ENCODE measurements at places on chromosomes 7 and 10.

DNA sequence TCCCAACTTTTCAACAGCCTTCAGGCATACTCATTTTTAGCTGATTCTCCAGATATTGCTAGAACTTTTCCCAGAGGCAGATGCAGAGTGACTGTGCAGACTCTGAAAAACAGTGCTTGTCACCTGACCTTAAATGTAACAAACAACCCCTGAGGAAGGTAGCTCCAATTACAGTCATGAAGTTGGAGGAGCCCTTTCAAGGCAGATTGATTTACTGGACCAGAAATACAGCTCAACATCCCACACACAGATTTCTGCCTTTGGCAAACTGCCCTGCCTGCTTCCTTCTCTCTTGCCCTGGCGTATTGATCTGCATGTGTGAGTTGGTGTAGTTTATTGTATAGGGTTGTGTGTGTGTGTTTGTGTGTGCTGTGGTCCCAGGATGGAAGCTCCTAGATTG lies 38.5 kb downstream of the PYROXD2 start:
- no peak for DNase-seq

GRCh38 chr7:54817152-54817551 lies 58.1 kb upstream of the SEC61G start:
- no peak for DNase-seq

GRCh38 chr10:110503528-110504110 lies 5.9 kb downstream of the DUSP5 start:
- DNase-seq: no peak

DNA sequence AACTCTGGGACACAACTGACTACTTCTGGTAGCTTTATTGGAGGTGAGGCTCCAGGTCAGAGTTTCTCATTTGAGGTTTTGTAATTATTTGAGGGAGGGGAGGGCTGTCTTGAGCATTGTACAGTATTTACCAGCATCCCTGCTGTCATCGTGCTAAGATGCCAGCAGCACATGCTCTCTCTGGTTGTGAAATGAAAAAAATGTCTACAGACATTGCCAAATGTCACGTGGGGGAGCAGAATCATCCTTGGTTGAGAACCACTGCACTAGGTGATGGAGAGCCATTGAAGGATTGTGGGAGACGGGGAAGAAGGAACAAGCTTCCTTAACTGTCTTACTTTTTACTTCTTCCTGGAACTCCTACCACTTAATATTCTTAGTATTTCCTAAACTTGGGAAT lies 5.0 kb downstream of the SEPTIN7 start:
- DNase-seq: no peak

- DNase-seq: peak; percentile 87
Observed at GRCh38 chr7:150972023-150972468, 6.1 kb downstream of the KCNH2 start.

GRCh38 chr7:148954766-148955165 lies 70.7 kb upstream of the EZH2 start:
- DNase-seq: no peak

GRCh38 chr10:99945263-99945662 lies 64.5 kb downstream of the DNMBP start:
- DNase-seq: no peak

- DNase-seq: no peak
Observed at GRCh38 chr7:16695621-16696237, 49.7 kb downstream of the BZW2 start.

- DNase-seq: no peak
Observed at GRCh38 chr10:5447611-5448071, 35.3 kb downstream of the NET1 start.

- DNase-seq: no peak
Observed at GRCh38 chr10:100628061-100628460, 92.3 kb downstream of the HIF1AN start.

DNA sequence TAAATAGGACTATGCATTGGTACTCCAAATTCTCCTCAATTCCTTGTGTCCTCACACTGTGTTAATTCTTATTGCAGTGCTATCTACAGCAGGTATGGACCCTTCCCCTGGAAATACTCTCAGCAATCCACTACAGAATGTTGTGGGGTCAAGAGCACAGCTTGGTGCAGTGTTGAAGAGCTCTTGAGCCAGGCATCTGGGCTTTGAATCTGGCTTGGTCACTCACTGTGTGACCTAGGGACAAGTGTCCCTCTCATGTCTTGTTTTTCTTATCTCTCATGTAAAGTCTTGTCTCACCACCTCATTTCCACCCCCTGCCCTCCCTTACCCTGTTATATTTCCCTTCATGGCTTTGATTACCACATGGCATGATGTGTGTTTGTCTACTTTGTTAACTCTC lies 159.4 kb downstream of the RNLS start:
- DNase-seq: no peak

DNA sequence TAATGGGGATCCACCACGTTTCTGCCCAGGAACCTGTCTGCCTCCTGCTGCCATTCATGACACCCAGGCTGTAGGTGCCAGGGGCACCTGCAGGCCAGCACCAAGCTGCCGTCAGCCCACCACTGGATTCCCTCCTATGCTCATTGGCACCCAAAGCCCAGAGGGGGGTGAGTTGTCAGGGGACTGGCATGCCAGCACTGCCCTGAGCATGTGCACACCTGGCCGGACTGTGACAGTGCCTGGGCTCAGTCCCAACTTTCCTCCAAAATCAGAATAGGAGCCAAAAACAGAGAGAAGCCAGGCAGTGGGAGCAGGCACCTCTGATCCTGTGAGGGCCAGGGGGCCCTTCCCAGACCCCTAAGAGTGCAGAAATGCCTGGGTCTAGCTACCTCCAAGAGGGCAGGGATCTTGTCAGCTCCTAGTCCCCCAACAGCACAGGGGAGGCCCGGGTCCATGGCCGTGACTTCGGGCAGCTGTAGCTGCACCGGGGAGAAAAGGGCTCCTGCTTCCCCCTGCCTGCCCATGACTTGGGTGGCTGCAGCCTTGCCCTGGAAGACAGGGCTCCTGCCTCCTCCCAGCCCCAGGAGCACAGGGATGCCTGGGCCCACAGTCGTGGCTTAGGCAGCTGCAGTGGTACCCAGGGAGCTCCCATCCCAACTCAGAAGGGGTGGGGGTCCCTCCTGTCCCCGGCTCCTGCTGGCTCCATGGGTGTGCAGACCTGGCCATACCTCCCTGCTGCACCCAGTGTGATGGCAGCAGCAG lies 249.8 kb upstream of the DKK1 start:
- peak; percentile 31 for DNase-seq

GRCh38 chr7:83684928-83685327 lies 36.0 kb upstream of the SEMA3E start:
- DNase-seq: no peak

- DNase-seq: no peak
Observed at GRCh38 chr7:584122-584465, 64.4 kb upstream of the PDGFA start.

GRCh38 chr10:121774404-121774803 lies 153.4 kb downstream of the ATE1 start:
- no peak for DNase-seq

DNA sequence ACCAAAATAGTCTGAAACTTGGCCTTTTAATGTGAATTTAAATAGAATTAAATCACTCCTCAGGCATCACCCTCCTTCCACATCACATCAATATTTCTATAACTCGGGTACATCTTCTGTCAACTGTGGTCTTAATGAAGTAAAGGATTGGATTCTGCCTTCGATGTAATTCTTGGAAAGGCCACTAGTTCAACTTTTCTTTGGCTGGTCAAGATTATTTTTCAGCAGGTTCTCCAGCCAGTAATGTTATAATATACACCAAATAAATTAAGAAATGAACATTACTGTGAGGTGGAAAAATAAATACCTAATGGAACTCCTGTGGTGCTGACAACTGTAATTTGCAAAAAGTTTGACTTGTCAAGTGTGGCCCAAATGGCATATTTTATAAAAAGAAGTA lies 9.7 kb upstream of the SLC16A9 start:
- DNase-seq: no peak

GRCh38 chr10:49109669-49110340 lies 5.5 kb downstream of the VSTM4 start:
- DNase-seq: peak; percentile 86

GRCh38 chr7:106012935-106013439 lies 49.9 kb downstream of the CDHR3 start:
- no peak for DNase-seq

DNA sequence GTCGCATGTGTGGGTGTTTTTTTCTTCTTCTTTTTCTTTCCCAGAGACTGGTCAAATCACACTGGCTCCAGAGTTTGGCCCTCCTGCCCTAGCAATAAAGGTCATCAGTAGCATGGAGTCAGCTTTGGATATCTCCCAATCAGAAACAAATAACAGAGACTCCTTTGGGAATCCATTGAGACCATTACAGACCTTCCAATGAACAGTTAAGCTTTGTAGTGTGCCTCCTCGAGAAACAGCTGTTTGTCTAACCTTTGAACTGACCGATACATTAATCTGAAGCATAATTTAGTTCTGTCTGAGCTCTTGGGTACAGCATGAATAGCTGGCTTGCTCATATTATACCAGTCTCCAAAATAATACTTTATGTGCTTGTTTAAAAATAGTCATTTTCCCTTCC lies 1103.2 kb downstream of the GATA3 start:
- DNase-seq: no peak

GRCh38 chr7:18208921-18209320 lies 181.3 kb upstream of the PRPS1L1 start:
- DNase-seq: no peak

GRCh38 chr10:84241185-84241790 lies at the start of gene LRIT1:
Gene LRIT1 (minus strand): TSS chr10:84241546. CDS start chr10:84241439, 107 bp downstream.
- DNase-seq: no peak

- DNase-seq: no peak
Observed at GRCh38 chr10:131475803-131476202, 164.3 kb upstream of the TCERG1L start.

- no peak for DNase-seq
Observed at GRCh38 chr10:86992456-86992855, 24.2 kb downstream of the ADIRF start.

DNA sequence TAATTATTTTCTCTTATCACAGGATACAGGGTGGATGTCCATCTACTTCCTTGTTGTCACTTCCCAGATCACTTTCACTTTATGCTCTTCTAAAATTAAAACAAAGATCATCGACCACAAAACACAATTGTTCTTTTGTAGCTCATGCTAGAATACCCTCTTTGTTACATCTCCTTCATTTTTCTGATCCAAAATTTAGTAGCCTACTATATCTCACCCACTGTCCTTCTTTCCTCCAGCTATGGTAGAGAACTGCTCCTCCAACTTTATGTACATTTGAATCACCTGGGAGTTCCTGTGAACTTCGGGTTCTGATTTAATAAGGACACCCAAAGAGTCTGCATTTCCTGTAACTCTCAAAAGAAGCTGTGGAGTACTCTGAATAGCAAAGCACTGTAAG lies 1.2 kb upstream of the AHR start:
- no peak for DNase-seq

DNA sequence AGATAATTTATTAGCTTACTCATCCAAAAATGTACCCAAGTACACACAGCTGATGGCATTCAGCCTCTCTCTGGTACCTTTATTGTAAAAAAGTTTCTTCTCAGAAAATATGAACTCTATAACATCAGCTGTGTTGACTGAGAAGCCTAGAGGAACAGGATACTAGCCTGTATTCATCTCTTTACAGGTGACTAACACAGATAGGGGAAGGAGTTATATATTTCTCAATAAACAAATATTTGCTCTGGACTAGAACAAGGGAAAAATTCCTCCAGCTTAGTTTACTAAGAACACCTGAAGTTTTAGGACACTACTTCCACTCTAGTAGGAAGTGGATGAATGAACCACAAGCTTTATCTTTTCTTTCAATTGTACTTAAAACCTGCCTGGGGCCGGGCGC lies 67.8 kb downstream of the ZNF248 start:
- DNase-seq: no peak

- DNase-seq: no peak
Observed at GRCh38 chr7:520503-521161, 986 bp upstream of the PDGFA start.

GRCh38 chr7:40232242-40232893 lies 97.6 kb downstream of the SUGCT start:
- DNase-seq: no peak

DNA sequence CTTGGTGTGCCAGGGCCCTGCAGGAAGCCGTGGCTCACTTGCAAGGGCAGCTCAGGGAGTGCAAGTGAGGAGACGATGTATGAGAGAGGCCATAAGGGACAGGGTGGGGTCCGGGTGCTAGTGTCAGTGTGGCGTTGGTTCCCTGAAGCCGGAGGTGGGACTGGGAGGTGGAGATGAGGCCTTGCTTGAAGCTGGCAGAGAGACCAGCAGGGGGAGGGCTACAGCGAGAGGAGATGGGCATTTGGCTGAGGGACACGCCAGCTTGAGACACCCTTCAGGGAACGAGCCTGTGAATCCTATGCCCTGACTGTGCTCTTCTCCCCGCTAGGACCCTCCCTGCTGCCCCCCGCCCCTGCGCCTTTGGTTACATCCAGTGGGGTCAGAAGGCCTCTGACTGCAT lies 529.1 kb downstream of the TCERG1L start:
- no peak for DNase-seq

DNA sequence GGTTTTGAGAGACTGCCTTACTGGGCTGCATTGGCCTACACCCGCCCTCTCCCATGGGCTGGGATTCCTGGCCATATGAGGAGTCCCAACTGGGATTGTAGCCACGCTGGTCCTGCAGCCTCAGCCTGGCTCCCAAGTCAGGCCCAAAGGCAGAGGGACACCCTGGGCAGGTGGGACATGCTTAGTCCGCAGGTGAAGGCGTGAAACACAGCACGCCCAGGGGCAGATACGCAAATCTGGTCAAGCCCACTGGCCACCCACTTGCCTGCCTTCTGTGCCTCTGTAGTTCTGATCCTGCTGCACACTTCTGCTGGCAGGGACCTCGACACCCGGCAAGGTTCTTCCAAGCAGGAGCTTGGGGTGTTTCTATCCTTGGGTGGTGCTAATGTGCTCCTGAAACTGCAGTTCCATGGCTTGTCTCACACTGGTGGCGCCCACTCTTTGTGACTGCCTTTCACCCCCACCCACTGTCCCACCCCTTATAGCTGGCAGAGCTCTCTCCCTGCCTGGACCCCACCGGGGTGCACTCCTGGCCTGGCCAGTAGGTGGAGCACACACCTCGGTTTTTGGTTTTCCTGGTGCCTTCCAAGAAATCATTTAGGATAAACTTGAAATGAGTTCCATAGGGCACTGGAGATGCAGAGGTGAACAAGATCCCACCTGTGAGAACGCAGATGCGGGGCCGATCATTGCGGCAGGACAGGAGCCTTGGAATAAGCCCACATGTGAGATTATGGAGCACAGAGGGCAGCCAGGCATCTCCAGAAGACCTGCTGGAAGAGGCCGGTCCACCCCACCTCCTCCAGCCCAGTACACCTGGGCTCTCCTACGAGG lies 47.9 kb downstream of the MKI67 start:
- DNase-seq: no peak

DNA sequence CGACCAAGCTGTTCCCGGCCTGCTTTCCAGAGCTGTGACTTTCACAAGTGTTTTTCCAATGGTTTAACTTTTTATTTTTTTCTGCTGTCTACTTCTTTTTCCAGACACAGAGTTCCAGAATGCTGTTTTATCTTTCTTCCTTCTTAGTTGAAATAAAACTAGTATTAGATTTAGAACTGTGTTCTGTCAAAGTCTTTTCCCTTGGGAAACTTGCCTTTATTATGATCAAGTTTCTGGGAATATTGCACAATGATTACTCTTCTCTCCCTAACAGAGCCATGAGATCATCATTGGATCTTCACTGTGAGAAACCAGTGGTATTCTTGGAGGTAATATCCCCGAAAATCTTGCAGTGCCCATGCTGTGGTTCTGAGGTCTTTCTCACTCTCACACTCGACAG lies 104.9 kb upstream of the KCND2 start:
- DNase-seq: peak; percentile 31

GRCh38 chr10:130003787-130004613 lies 39.9 kb upstream of the EBF3 start:
- no peak for DNase-seq

- DNase-seq: no peak
Observed at GRCh38 chr10:122780391-122780790, 65.3 kb downstream of the CUZD1 start.

GRCh38 chr7:137544453-137545058 lies 201.0 kb upstream of the PTN start:
- no peak for DNase-seq
